Islet precursor cell (in vitro differentiated cells): ENCODE measurements at places on chromosomes 2 and 18.
A peak's percentile ranks its signal among the peaks of the same experiment; 100 is the strongest.

- peak; percentile 66 for DNase-seq
Measured at GRCh38 chr18:63155910-63156773, 163.4 kb downstream of the BCL2 start.

DNA sequence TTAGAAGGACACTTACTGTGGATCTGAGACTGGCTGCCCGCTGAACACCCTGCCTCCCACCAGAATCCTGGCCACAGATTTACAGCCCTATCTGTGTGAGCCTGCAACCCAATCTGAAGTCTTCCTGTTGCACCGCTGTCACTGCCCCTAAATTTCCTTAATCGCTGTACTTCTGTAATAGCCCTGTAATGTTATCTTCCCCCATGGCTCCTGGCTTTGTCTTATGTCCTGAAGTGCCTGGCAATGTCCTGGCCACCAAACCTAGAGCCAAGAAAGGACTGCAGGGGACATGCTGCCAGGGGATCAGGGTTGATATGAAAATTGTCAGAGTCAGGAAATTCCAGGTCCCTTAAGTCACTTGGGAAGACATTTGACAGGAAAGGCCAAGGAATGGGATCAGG, 52.7 kb downstream of the FHOD3 start:
- no peak for DNase-seq

GRCh38 chr2:59167514-59167913, 926.4 kb upstream of the FANCL start:
- no peak for DNase-seq

DNA sequence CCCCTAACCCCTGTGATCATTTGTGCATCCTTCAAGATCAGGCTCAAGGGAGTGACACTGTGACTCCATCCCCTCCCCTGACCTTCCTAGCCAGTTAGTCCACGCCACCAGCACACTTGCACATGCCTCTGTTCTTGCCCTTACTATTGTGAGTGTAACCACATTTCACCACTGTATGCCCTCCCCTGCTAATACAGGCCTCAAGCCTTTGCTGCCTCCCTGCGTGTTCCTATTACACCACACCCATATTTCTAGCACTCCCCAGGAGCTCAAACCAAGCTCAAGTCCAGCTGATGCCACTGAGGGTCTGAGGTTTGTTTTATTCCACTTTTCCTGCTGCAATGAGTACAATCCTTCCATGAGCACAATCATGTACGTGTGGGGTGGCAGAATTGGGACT, 288.9 kb upstream of the FBXO11 start:
- DNase-seq = no peak

DNA sequence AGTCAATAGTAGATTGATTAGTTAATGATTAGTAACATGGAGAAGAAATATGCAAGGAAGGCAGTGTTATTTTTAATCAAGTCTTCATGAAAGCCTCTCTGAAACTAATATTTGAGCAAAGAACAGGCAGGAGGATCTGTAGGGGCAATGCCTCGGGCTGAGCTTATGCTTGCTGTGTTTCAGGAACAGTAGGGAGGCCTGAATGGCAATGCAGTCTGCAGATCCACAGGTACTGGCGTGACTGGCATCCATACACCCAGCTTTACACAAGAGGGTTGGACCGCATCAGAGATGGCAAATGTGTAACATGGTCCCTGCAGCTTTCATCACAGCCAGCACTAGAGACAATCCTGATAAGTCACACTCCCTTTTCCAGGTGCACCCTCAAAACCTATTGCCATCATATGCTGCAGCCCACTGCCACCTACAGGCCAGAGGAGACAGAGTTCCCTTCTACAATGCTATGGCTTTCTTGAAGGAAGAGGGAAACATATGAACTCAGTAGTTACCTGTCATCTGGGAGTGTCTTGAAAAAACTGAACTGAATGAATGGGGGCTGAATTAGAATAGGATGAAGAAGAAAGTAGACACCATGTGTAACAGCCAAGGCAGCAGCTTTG, 582.4 kb upstream of the RAB6C start:
- peak; percentile 74 for DNase-seq

- peak; percentile 54 for DNase-seq
Measured at GRCh38 chr2:236867441-236868260, 218.0 kb upstream of the COPS8 start.

DNA sequence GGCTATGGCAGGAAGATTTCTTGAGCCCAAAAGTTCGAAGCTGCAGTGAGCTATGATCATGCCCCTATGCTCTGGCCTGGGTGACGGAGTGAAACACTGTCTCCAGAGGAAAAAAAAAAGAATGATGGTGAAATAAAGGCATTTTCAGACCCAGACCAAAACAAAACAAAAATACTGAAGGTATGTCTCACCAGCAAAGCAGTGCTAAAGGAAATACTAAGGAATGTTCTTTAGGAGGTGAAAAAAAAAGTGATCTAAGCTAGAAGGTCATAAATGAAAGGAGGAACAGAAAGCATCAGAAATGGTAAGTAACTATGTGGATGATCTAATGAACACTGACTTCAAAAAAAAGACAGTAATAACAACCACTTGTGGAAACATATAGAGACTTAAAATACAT, 18.7 kb downstream of the SS18 start:
- DNase-seq = no peak

DNA sequence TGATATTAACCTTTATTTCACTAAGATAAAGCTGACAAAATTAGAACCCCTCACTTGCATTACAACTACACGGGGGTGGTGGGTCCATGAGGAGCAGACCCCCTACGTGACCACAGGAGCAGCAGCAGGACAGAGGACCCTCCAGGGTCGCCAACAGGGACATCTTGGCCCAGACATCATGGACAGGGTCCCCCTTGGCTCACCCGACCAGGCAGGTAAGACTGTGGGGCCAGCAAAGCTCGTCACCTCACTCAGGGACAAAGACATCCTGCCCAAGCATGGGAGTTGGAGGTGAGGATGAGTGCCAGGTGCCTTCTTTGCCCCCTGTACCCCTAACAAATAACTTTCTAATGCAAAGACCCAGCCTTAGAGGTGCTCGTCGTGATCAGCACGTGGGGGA, 111.3 kb upstream of the RAB6C start:
- DNase-seq = no peak

- no peak for DNase-seq
Measured at GRCh38 chr18:75054611-75055010, 154.3 kb downstream of the PTGR3 start.

GRCh38 chr18:58158008-58158407, 114.0 kb downstream of the NEDD4L start:
- peak; percentile 81 for DNase-seq

GRCh38 chr2:2557475-2557874, 226.4 kb upstream of the MYT1L start:
- DNase-seq = peak; percentile 8
